ENCODE measurements at places on chromosomes 6 and 20.

GRCh38 chr20:57037689-57038088 is 228.8 kb downstream of the BMP7 start:
- DNase-seq, result no peak

DNA sequence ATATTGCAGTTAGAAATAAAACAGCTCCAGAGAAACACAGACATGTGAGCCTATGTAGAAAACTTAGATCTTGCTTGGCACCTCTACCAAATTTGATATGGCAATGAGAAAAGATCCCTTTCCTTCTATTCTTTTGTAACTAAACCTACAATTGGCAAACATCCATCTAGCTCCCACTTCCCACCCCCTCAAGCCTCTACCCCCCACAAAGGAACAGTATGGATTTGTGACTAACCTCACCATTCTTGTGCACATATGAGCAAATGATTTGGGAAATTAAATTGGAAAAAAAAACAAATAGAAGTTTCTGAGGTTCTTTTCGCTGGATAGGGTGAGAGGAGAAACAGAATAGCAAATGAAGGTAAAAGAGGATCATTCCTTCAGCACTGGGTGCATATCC is 85.8 kb upstream of the TIAM2 start:
- DNase-seq, result no peak

- no peak for DNase-seq
Observed at GRCh38 chr20:16423311-16424212, 149.7 kb downstream of the KIF16B start.

- DNase-seq, result no peak
Observed at GRCh38 chr6:44177691-44178423, 19.2 kb downstream of the CAPN11 start.

GRCh38 chr20:25058051-25058846 is at the start of gene ACSS1:
TSS of gene ACSS1 (minus strand) at chr20:25058139. CDS start at chr20:25058102, 37 bp downstream.
- no peak for DNase-seq

- DNase-seq, result peak; percentile 43
Observed at GRCh38 chr20:2873747-2874041, 413 bp downstream of the PTPRA start.

- no peak for DNase-seq
Observed at GRCh38 chr6:44263354-44264100, 1.8 kb downstream of the NFKBIE start.

DNA sequence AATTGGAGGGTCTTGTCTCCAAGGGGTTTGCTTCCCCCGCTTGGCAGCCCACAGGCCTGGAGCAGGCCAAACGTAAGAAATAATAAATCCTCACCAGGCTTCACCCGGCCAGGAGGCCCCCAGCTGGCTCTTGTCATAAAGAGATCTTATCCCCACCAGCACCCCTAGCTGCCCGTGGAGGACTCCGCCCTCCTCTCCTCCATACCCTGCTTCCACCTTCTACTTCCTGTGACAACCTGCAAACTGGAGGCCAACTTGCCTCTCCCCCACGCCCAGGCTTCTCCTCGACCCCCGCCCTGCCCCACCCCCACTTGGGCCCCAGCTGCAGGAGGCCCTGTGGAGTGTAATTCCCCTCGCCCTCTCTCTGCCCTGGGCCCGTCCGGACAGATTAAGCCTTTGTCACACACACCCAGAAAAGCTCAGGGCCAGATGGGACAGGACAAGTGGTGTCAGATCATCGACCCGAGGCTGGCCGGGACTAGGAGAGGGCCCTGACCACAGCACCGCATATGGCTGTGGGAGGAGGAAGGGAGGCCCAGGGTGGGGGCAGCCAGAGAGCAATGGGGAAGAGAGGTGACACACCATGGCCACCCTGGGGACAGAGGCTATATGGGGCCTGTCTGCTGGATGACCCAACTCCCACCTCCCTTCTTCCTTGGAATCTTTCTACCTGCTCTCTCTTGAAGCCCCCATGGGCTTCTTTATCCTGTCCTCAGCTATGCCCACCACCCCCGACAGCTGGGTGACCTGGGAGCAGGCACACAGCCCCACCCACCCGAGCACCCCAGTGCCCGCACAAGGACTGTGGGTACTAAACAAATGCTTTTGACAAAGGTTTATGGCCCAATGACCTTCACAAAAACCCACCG is 3.9 kb downstream of the NOL4L start:
- DNase-seq, result no peak

- DNase-seq, result no peak
Observed at GRCh38 chr6:16305246-16305725, 66.9 kb downstream of the GMPR start.

DNA sequence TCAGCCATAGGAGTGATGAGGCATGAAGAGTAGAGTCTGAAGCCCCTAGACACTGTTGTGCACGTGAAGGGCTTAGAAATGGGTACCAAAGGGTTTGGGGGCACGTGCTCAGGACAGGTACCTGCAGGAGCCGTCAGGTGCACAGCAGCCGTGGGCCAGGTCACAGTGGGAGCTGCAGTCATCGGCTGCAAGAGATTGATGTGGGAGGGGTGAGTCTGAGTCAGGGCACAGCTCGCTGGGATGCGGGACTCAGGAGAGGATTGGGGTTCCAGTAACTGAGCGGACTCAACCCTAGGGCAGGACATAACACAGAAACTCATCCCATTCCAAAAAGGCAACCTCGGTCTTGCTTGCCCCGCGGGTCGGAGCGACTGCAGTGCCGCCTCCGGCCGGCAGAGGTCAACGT is 1.1 kb downstream of the DLK2 start:
- DNase-seq, result peak; percentile 57

GRCh38 chr20:52405417-52405816 is 213.8 kb upstream of the ZFP64 start:
- no peak for DNase-seq

DNA sequence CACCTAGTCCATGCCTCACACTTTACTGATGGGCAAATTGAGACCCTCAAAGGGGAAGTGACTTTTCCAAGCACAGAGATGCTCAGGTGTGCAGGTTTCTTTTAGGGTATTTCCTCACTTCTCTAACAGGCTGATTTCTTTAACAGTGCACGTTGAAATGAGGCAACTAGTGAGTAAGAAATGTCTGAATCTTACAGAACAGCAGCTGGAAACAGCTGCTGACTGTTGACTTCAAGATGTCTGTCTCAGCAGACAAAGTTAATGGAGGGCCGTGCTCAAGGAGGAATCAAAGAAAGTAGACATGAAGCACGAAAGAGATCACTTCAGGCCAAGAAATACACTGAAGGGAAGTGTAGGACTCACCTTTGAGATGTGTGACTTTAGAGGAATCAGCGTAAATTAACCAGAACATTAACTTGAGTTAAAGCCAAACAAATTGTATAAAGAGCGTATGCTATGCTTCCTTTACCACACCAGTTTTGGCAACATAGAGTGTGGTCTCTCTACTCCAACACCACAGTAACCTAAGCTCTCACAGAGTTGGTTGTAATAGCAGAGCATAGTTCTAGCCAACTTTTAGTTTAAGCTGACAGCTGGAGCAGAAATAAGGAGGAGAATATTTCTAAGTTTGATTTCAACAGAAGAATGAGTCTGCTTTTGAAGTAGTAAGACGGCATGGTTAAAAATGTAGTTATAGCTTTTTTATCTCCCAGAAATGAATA is 60.9 kb downstream of the SAMD3 start:
- no peak for DNase-seq

GRCh38 chr20:61119794-61120410 is 132.2 kb upstream of the CDH4 start:
- no peak for DNase-seq

- no peak for DNase-seq
Observed at GRCh38 chr6:111576291-111576690, 29.4 kb downstream of the TRAF3IP2 start.

DNA sequence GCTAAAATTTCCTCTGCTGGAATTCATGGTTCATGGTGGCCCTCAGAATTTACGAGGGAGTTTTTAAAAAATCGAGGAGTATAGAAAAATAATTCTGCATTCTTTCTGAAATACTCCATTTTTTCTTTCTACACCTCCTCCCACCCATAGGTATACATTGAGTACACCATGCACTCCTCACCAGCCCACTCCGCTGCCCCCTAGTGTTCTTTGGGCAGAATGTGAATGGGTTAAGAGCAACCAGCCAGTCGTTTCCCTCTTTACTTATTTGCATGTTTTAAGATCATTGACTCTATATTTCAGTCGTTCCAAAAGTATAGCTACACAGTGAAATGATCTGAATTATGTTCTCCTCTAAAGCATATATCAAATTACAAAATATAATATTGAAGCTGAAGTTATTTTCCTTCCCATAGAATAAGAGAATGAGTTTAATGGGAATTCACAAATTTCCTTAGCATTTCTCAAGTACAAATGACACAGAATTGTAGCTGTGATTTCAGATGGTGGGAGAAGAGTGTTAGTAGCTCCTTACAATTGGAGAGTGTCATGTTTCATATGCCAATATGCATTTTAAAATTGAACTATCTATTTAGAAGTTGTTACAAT is 977.7 kb upstream of the SLC35B3 start:
- DNase-seq, result peak; percentile 43

DNA sequence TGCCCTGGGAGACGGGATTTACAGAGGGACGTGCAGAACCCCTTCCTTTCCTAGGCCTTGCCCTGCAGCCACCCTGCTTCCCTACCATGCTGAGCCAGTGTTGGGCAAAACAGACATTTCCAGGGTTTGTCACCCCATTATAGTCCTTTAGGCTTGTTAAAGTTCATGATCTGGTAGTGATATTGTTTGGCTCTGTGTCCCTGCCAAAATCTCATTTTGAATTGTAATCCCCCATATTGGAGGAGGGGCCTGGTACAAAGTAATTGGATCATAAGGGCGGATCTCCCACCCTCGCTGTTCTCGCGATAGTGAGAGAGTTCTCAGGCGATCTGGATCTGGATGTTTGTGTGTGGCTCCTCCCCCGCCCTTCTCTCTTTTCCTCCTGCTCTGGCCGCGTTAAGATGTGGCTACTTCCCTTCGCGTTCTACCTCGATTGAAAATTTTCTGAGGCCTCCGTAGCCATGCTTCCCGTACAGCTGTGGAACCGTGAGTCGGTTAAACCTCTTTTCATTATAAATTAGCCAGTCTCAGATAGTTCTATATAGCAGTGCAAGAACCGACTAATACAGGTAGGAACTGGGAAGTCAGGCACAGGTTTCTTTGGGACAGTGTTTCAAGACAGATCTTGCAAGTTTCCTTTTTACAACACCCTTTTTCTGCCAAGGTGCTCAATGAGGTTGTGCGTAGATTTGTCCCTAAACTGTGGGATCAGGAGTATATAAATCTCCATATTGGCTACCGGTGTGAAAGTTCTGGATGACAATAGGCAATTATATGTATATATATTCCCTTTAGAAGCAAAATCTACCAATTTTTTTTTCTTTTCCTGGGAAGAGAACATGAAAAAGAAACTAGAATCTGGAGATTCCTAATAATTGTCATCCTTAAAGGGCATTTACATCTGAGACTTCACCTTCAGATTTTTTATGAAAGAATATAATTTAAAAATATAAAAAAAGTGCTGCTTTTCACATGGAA is 152.1 kb downstream of the SAMD5 start:
- DNase-seq, result no peak

DNA sequence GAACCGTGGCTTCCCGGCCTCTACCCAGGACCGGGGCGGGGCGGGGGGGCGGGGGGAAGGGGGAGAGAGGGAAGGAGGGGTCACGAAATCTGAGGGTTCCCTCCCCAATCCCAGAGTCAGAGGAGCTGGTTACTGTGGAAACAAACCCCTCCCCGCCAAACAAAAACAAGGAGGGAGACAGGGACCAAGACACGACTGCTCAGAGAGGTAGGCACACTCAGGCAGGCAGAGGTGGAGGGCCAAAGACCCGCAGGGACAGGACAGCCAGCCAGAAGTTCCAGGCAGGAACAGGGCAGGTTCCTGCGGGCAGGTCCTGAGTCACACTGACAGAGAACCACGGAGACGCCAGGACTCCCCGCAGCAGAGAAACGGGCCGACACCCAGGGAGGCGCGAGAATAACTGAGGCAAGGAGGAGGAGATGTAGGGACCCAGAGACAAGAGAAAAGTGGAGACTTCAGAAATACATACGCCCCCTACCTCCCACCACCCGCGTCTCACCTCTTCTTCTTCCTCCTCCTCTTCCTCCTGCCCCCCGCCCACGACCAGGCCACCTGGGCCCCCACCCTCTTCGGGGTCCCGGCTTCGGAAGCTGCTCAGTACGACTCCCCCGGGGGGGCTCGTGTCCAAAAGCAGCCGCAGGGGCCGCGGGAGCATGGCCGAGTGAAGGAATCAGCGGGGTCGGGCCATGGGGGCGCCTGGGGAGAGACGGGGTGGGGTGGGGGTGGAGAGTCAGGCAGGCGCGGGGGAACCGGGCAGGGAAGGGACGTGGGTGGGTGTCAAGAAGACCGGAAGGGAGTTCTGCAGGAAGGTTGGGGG is 578 bp downstream of the RGL2 start:
- peak; percentile 31 for DNase-seq

DNA sequence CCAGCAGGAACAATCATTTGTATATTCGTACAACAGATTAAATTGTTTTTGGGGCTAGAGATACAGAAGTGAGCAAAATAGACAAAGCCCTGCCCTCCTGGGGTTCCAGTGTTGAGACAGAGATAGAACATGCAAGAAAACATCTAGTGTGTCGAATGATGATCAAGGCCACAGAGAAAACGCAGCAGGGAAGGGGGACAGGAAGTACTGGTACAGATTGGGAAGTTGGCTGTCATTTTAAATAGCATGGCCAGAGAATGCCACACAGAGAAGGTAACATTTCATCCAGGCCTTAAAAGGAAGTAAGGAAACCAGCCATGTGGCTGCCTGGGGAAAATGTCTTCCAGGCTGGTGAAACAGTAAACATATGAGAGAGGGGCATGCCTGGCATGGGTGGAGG is 202.6 kb upstream of the MYLIP start:
- DNase-seq, result no peak

DNA sequence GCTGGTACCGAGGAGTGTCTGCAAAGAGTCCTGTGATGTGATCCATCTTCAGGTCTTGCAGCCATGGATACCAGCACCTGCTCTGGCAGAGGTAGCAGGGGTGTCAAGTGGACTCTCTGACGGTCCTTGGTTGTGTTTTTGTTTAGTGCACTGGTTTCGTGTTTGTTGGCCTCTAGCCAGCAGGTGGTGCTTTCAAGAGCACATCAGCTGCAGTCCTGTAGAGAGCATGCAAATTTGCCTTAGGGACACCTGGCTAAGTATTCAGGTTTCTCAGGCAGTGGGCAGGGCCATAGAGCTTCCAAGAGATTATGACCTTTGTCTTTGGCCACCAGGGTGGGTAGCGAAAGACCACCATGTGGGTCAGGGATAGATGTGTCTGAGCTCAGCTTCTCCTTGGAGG is 14.5 kb upstream of the RGS17 start:
- peak; percentile 95 for DNase-seq

DNA sequence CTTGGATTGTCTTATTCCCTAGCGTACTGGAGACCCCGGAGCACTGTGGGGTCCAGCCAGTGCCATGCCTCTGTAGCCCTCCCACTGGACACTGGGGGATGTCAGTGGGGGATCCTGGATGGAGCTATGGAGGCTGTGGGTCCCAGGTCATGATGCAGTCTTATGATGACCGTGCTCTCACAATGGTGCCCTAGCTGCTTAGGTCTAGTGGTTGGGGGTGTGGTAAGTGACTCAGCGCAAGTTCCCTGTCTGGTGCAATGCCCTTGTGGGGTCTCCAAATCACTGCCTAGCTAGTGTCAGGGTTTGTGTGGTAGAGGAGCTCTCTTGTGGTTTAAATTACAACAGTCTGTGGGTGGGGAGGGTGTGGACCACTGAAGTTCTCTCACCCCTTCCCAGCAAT is 135.4 kb downstream of the CDC5L start:
- no peak for DNase-seq
